ENCODE measurements at places on chromosomes 11 and 22.

- DNase-seq, result peak; percentile 43
These were observed 130.8 kb downstream of the CEP164 start for GRCh38 chr11:117458275-117459122.

DNA sequence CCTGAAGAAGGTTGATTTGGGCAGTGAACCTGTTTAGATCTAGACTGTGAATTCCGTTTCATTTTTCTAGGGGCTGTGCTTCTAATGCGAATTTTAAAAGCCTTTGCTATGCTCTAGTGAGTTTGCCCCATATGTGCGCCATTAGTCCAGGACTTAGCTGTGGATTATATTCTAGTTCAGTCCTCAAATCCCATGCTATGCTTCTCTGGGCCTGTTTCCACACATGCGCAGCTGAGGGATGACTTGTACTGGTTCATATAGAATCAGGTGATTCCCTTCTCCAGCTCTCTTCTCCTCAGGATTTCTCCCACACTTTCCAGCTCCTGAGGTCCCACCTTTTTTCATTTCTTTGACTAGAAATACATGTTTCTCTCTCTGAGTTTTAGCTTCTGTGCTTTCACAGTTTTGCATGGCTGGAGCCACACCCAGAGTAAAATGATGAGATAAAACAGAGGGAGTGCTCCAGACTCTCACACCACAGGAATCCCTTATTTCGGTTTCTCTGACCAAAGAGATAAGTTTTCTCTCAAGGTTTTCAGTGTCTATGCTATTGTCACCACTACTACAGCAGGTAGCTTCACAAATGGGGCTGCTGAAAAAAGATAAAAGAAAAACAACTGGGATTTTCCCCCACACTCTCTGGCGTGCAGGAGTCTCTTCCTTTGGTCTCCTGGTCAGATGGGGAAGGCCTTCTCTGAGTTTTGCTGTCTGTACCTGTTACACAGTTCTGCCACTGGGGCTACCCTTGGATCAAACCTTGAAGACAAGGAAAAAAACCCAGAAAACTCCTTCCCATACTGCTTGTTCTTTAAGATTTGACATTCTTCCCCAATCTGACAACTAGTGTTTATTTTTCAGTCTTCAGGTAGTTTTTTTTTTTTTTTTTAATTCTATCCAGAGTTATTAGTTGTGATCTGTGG is 96.2 kb upstream of the TEAD1 start:
- DNase-seq, result no peak

- no peak for DNase-seq
These were observed 275.5 kb downstream of the SOX6 start for GRCh38 chr11:16080688-16081381.

- DNase-seq, result no peak
These were observed 6.8 kb downstream of the MPST start for GRCh38 chr22:37026325-37026724.

DNA sequence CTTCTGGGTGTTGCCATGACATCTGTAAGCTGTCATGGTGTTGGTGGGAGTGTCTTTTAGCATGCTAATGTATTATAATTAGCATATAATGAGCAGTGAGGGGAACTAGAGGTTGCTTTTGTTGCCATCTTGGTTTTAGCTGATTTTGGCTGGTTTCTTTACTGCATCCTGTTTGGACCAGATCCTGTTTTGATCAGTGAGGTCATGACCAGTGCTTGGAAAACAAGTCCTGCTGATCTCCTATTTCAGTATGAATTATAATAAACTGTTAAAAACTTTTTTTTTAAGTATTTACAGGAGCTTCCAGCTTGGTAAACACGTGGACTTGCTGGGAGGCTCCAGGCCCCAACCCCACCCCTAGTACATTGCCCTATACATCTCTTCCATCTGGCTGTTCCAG is 30.5 kb upstream of the P4HA3 start:
- DNase-seq, result no peak

DNA sequence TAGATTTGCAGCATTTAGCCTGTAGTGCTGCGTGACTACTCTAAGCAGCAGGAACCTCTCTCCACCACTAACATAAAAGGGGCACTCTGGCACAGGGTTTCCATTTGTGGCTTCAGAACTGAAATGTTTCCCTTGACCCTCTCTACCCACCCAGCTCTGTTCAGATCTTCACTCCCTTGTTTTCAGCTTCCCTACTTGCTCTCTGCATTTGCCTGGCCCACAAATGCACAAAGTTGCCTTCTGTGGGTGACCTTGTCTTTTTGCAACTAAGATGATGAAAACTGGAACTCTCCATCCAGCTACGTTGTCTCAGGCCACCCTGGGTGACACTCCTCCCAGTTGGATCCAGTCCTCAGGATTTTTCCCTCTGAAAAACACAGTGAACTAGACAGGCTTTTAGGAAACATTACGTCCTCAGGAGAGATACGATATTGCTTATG is 19.8 kb upstream of the PSMA1 start:
- no peak for DNase-seq

DNA sequence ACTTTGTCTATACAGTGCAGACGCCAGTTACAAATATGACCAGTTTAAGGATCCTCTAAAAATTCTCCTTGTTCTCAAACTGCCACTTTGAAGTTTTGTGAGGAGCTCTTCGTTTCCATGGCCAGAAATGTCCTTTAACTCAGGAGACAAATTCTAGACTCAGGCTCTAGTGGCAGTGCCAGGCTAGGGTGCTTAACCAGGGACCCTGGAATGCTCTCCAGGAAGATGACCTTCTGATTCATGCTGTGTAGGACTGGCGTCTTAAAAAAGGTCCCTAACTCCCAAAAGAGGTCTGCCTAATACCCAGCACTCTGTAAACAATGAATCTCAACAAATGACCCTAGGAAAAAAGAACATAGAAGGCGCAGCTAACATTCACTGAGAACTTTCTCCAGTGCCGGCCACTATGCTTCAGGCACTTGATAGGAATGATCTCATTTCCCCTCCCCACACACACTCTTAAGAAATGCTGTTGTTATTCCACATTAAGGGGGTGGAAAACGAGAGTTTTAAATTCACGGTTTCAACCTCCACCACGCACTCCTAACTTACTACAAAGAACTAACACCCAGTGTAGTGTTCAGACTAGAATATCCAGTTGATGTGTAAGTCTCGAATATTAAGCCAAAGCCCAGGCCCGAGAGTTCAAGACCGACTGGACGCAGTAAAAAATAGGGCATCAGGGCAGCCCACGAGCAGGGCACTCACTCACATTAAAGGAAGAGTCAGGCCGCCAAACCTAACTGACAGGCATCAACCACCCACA is 747 bp downstream of the NXF1 start:
- DNase-seq, result no peak

DNA sequence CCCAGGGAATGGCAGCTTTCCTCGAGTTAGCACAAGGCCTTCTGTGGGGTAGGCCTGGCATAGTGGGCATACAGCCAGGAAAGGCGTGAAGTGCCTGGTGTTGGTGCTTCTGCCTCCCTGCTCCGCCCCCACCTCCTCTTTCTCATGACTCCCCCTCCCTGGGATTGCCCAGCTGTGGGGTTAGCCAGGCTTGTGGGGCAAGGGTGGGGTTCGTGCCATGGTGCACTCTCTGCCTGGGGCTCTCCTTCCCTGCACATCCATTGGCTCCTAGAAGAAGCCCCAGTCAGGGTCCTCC is 236.8 kb upstream of the NCAM1 start:
- no peak for DNase-seq

GRCh38 chr11:75492181-75492820 is 33.4 kb downstream of the GDPD5 start:
- DNase-seq, result peak; percentile 64

- DNase-seq, result no peak
These were observed 4.4 kb upstream of the WEE1 start for GRCh38 chr11:9568854-9569587.

DNA sequence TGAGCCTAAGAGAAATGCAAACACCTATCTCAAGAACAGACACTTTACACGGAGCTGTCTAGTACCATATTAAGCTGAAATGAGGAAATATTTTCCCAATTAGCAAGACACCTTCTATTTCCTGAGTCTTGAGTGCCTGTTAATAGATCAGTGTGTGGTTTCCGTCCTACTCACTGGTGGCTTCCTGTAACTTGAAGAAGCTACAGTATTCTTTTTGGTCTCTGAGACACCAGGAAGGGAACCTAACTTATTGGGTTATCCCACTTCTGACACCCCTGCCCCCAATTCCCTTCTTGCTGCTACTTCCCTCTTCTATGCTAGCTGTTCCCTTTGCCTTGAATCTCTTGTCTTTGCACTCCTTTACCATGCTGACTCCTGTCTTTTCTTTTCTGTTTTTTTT is 92.7 kb downstream of the FDX1 start:
- DNase-seq, result no peak

GRCh38 chr22:36077271-36077670 is 48.6 kb upstream of the RBFOX2 start:
- no peak for DNase-seq

GRCh38 chr11:104661901-104662300 is 236.4 kb downstream of the CASP12 start:
- DNase-seq, result no peak

DNA sequence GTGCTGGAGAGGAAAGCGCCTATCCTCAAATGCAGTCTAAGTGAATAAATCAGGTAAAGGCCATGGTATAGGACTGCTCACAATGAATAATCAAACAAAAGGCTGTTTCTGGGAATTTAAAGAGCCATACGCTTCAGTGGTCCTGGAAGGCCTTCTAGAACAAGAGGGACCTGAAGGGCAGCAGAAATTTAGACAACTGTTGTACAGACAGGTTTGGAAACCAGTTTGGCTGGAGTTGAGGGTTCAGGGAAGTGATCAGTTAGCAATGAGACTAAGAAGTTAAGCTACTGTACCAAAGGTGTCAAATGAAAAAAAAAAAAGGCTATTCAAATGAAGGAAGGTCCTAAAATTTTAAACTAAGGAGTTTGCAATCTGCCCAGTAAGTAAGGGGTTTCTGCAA is 56.6 kb upstream of the SCUBE2 start:
- DNase-seq, result no peak

GRCh38 chr11:78977009-78977408 is 402.3 kb upstream of the NARS2 start:
- no peak for DNase-seq

DNA sequence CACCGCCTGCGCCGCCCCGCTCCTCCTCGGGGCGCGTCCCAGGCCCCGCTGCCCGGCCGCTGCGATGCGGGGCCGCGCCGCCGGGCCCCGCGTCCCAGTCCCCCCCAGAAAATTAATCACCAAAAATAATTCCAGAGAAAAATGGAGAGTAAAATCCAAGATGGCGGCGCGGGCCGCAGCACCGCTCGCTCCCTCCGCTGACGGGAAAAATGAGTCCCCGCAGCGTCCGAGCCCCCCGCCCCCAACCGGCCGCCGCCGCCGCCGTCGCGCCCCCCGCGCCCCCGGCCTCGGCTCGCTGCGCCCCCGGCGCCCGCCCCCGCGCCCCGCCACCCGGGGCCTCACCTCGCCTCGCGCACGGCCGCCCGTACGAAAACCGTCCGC is at the start of gene KMT5B:
Gene KMT5B, minus strand, starts transcription at position 162 of the 381 bp plus-strand sequence. CDS start 23,220 bp downstream, outside the sequence.
- peak; percentile 67 for DNase-seq

DNA sequence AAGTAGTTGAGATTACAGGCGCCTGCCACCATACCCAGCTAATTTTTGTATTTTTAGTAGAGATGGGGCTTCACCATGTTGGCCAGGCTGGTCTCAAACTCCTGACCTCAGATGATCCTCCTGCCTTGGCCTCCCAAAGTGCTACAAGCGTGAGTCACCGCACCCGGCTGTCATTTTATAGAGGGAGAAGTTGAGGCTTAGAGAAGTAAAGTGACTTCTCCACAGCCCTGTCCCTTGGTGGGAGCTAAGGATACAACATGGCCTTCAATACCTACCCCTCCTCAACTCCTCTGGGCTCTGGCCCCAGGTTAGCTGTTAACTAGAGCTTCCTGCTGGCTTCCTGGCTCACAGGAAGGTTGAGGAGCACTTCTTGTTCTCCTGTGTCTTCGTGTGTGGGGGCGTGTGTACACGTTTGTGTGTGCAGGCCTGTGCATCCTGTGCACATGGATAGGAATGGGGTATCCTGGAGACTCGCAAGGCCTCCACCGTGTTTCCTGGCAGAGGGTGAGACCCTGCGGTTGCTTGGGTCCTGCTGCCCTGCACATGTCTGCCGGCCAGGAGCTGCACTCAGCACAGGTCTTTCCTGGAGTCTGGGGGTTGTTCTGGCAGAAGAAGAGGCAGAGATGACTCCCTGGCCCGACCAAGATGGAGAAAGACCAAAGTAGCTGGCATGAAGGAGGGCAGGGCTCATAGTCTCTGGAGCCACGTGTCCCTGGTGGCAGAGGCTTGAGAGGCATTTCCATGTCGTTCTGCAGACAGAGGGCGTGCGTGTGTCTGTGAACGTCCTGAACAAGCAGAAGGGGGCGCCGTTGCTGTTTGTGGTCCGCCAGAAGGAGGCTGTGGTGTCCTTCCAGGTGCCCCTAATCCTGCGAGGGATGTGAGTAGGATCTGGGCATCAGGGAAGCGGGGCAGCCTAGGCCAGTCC is 2.4 kb downstream of the SIDT2 start:
- peak; percentile 59 for DNase-seq

DNA sequence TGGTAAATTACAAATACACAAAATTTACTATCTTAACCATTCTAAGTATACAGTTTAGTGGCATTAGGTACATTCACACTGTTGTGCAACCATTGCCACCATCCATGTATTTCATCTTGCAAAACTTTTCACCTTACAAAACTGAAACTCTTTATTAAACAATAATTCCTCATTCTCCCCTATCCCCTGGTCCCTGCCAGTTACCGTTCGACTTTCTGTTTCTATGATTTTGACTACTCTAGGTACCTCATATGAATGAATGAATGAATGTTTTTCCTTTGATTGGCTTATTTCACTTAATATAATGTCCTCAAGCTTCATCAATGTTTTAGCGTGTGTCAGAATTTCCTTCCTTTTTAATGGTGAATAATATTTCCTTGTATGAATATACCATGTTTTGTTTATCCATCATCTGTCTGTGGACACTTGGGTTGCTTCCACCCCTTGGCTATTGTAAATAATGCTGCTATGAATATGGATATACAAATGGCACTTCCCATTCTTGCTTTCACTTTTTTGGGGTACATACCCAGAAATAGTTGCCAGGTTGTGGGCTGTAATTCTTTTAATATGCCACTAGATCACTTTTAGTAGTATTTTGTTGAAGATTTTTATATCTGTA is 93.0 kb downstream of the UVRAG start:
- no peak for DNase-seq

GRCh38 chr22:26780521-26780920 is 123.1 kb downstream of the MIAT start:
- no peak for DNase-seq

DNA sequence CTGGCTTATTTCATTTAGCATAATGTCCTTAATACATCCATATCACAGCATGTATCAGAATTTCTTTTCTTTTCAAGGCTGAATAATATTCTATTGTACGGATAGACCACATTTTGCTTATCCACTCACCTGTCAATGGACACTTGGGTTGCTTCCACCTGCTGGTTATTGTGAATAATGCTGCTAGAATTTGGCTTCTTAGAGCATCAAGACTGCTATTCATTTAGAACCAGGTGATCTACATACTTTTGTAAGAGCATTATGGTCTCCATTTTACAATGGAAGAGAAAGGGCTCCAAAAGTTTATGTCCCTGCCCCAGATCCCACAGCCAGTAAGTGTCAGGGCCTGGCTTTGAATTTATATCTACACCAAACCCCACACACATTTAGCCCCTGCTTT is 100.7 kb upstream of the CD82 start:
- DNase-seq, result no peak

Measured in activated naive CD4-positive, alpha-beta T cell treated with Interleukin-2 at 50 U/mL for 16 hours (primary cell).